Stimulated activated CD8-positive, alpha-beta memory T cell treated with anti-CD3 and anti-CD28 coated beads, Interleukin-4, amount 100 ng/mL, for 1 hour (primary cell): ENCODE measurements at places on chromosomes 7 and 10.

DNA sequence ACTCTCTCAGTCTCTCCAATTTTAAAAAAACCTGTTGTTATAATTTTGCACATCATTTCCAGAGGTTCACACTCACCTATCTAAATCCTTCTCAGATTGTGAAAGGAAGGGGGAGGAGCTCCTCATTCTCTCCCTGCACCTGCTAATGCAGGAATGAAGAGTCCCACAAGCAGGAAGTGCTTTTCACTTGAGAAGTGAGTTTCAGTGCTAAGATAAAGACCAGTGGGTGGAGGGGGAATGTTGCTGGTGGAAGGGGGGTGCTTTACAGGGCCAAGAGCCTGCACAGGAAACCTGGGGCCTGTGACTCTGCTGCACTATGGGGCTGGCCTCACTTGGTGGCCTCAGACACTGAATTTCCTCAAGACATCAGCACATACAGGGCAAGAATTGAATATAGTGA, 176.4 kb downstream of the PTPN20 start:
- DNase-seq: no peak

- no peak for DNase-seq
Measured at GRCh38 chr10:13624630-13625029, 37.9 kb downstream of the PRPF18 start.

DNA sequence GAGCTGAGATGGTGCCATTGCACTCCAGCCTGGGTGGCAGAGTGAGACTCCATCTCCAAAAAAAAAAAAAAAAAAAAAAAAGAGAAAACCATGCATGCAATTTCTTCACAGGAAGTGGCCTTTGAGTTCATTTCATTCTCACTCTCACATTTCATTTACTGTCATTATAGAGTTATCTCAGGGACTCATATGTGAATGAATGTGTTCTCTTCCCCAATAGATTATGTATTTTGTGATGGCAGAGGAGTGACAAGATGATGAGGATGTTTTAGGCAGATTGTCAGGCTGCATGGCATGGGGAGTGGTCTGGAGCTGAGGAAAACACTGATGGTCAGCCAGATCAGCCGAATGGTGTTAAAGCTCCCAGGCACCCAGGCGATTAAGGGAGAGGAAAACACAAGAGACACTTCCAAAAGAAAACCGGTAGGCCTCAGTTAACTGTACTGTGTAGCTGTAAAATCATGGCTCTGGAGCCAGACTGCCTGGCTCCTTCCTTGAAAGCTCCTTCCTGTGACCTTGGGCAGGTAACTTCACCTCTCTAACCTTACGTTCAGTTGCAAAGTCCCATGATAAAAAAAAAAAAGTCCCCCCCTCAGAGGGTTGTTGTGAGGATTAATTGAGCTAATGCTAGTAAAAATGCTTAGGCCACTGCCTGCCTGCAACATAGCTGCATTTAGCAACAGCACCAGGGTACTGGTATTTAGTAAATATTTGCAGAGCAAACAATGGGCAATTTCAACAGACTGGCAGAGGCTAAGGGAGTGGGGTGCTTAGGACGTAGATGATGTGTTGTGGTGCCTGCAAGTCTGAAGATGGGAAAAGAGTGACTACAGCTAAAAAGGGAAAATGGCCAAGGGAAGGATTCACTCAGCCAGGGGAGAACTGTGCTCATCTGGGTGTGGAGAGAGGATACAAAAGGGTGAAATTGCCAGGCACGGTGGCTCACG, 6.9 kb downstream of the FRAT2 start:
- DNase-seq: no peak

DNA sequence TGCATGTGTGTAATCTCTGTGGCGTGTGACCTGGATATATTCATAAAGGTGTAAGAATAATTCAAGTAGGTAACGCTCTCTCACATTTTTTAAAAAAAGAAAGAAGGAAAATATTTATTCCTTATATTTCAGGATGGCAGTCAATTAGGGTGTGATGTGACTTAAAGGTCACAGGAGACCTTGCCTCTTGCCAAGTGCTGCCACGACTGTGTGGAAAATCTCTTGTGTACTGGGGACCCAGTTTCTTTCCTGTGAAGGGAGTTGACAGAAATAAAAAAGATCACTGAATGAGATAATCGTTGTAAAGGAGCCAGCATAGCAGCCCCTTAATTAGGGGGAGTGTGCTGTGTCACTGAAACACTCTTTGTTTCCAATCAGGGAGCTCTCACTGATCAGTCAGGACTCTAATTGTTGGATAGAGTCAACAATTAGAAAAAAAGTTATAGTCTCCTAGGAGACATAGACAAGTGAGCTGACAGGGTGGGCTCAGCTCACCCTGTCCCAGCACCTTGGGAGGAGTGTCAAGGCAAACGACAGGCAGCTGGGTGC, 31.1 kb downstream of the PTPRE start:
- no peak for DNase-seq

- no peak for DNase-seq
Measured at GRCh38 chr10:8921568-8921967, 867.1 kb downstream of the GATA3 start.

DNA sequence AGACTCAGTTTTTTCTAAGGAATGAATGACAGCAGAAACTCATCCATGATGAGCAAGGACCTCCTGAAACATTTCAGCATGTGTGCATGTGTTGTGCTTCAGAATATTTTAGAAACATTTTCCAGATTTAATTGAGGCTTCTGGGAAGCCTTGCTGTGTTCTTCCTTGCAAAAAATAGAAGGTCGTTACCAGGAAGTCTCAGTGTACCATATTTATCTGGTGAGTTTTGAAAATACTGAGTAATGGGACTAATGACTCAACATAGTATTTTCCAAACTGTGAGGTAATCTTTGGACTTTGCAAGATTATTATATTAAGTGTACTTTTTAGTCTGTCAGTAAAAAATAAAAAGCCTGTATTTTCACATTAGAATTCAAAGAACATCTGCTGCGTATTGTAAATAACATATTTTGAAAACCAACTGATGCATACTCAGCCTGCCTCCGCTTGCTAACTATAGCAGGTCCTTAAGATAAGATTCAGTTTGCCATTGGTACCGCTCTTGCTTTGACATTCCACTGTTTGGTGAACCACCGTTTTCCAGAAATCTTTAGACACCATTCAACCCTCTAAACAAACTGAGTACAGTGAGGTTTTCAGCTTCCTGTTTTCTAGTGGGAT, 739.6 kb upstream of the GALNT17 start:
- no peak for DNase-seq

DNA sequence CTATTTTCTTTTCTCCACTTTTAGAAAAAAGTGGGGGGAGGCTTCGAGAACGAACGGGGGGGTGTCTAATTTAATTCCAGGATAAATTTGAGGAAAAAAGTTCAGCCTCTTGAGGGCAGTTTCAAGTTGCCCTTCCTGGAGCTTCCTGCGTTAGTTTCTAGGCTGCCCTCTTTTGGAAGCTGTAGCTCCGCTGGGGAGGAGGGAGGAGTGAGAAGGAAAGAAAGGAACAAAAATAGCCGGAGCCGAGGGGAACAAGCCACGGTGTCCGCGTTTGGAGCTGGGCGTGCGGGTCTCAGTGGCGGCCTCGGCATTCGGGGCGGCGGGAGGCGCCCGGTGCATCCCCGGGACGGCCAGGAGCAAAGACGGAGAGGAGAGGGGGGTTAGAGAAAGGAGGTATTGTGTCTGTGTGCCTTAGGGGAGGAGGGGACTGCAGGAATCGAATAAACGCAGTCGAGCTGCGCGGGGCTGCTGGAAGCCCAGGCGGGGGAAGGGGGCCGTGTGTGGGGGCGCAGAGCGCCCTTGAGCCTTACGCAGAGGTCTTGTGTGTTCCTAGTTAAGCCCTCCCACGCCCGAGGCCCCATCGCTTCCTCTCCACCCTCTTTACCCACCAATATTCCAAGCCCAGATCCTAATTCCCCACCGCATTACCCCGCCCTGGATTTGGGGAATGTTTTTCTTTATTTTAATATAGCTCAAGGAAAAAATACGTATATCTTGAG, 2.0 kb upstream of the TNRC18 start:
- DNase-seq: no peak

DNA sequence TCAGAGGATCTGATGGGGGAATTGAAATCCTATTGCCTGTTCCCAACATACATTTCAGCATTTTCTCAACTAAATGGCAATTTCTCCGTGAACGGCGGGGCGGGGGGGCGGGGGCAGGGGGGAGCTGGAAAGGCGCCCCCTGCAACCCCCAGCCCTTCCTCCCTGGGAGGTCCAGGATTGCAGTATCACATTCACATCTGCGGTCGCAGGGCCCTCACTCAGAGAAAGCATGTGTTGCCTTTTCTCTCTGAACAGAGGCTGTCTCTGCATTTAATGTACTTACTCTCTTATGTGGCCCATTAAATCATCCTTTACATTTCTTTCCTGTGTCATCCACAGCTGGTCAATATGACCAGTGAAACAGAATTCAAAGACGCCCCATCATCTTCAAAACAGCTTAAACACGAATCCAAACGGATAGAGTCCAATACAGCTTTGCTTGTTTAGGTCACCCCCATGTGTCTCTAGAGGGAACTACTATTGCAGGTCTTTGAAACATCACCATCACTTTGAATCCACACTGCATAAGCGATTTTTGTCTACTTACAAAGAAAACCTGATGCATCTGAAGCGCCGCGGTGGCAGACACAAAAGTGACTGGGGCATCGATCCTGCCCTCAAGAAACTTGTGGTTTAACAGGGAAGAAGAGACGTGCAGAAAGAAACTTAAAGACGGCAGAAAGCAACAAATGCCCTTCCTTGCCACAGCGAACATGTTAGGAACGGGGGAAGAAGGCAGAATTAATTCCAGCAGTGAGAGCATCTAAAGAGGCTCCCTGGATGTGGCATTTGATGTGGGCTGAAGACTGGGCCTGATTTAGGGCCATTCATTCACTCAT, 17.0 kb upstream of the ECHDC3 start:
- no peak for DNase-seq

- DNase-seq: no peak
Measured at GRCh38 chr7:387132-388022, 97.4 kb downstream of the FOXL3 start.

GRCh38 chr10:102673236-102673818, 29.0 kb downstream of the TRIM8 start:
- DNase-seq: no peak

- no peak for DNase-seq
Measured at GRCh38 chr10:76935941-76936613, 701.5 kb downstream of the KCNMA1 start.

DNA sequence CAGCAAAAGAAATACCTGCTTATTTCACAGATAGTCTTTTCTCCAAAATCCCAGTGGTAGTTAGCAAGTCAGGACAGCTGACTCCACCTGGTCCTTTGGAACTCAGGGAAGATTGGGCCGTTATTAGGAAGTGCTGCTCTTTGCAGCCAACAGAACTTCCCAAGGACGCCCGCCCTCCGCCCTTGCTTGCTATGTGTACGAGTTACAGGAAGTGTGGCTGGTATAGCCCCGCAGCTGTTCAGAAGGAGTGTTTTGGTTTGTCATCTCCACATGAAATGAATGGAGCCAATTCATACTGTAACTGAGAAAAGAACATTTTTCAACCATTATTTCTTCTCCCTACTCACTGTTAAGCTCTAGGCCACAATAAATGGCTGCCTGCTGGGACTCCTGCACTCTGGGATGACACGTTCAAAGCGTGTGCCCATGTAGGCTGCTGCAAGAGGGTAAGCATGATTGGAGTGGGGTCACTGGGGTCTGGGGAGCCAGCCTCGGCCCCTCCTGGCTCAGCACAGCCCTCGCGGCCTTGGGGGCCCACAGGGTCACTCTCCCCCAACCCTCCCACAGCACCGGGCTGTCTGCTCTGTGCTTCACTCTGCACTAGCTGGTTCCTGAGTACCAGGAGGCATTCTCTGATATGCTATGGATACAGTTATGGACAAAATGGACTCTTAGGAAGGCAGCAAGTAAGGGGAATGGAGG, 244.0 kb downstream of the EBF3 start:
- no peak for DNase-seq
